ENCODE measurements at places on chromosomes 6 and 20. TPM values are rescaled to one million over a fixed set of nuclear protein-coding genes. Genes with fewer than 3 reads are reported as not detected.

Gene PAQR8
- total RNA-seq = 16.9 TPM

DNA sequence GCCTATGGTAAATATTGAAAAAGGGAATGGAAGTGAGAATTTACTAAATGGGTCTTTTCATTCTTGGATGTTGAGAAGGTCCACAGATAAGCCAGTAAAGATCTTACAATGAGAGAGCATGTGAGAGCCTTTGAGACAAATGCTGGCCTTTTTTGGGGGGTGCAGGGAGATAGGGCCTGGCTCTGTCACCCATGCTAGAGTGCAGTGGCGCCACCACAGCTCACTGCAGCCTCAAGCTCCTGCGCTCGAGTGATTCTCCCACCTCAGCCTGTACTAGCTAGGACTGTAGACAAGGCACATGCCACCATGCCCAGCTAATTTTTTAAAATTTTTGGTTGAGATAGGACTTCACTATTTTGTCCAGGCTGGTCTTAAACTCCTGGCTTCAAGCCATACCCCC lies 63.2 kb upstream of the TMEM181 start:
- peak; percentile 29 for DNase-seq
- H3K27ac ChIP-seq = no peak overlapping the region

DNA sequence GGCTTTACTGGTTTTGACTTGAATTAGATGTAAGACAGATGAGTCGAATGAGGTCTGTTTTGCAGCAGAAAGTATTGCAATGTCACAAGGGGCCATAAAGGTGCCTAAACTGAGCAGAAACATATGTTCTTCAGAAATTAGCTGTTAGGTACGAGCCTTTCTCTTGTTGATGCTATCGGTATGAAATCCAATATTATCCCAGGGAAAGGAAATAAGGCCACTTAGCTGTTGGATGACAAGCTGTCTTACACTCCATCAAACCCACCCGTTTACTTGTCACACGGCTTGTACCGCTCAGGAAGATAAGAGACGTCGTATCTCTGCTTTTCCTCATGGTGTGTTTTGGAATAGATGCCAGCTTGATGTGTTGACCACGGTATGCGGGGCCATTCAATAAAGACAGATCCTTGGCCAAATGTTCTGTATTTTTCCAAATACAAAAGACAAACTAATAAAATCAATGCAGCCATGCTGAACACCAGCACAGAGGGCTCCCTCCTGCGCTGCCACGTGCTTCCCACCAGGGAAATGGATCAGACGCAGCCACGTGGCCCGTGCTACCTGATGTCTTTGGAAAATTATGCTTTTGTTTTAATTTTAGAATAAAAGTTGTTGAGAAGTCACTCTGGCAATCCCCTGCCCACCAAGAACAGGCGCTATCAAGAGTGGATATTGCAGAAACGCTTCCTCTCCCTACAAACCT lies 255.9 kb upstream of the SULF2 start:
- no peaks in the 10 kb centered on the region for H3K36me3 ChIP-seq
- H3K27me3 ChIP-seq = no peaks in the 10 kb centered on the region
- H3K4me3 ChIP-seq = no peak overlapping the region
- DNase-seq = no peak
- no peaks in the 10 kb centered on the region for H3K4me1 ChIP-seq

- H3K27me3 ChIP-seq = no peaks in the 10 kb centered on the region
- no peaks in the 10 kb centered on the region for H3K36me3 ChIP-seq
- H3K4me3 ChIP-seq = no peak overlapping the region
- H3K4me1 ChIP-seq = no peaks in the 10 kb centered on the region
These were observed 13.8 kb downstream of the UCKL1 start for GRCh38 chr20:63942250-63942951.

GRCh38 chr6:13873288-13874190 lies 51.2 kb upstream of the RNF182 start:
- peak overlapping the region; percentile 41 for H3K4me3 ChIP-seq
- peaks cover 25% of the 10 kb centered on the region for H3K27me3 ChIP-seq
- peaks cover 7% of the 10 kb centered on the region for H3K4me1 ChIP-seq

- peak overlapping the region; percentile 52 for H3K4me3 ChIP-seq
- peaks cover 8% of the 10 kb centered on the region for H3K4me1 ChIP-seq
- H3K27me3 ChIP-seq = peaks cover 41% of the 10 kb centered on the region
- DNase-seq = peak; percentile 60
- no peaks in the 10 kb centered on the region for H3K36me3 ChIP-seq
These were observed 40.6 kb downstream of the HLA-DPB1 start for GRCh38 chr6:33116417-33116816.

DNA sequence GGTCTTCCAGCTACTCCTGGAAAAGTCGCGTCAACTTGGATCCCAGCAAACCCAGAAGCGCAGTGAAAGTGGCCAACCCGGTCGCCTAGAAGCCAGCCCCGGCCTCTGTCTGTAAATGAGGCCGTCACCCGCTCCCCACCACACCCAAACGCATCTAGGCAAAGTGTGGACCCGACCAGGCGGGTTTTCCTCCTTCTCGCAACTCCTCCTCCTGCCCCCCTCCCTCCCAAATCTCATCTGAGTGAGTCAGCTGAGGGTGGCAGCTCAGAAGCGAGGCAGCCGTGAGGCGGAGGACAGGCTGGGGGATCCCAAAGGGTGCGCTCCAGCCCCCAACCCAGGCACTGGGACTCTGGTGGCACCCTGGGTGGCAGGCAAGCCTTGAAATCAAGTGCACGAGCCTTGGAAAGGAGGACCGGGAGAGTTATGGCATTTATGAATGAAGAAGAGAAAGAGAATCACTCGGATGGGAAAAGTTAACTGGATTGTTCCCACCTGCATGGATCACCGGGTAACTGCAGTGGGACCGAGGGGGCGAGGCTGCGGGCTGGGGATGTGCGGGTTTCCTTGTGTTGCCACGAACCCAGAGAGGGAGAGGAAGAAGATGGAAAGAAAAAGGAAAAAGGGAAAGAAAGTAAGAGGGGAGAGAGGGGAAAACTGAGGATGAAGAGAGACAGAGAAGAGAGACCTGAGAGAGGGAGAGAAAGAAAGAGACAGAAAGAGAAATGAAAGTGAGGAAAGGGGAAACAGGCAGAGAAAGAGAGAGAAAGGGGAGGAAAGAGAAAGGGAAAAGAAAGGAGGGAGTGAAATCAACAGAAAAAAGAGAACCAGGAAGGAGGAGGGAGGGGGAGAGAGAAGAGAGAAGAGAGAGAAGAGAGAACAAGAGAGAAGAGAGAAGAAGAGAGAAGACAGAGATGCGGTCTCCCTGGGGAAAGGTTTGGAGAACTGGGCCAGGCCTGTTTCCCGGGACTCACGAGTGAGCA lies at the start of gene APCDD1L:
Gene APCDD1L (minus strand): TSS at position 167 of the 980 bp plus-strand sequence. CDS start 692 bp downstream, outside the sequence.
- H3K4me1 ChIP-seq = no peaks in the 10 kb centered on the region
- peaks cover 68% of the 10 kb centered on the region for H3K27me3 ChIP-seq
- H3K4me3 ChIP-seq = peak within 1 kb of the TSS; percentile 51

Gene PGM3
- 61.5 TPM for total RNA-seq

Gene ID1
- 133 TPM for total RNA-seq

All from neural progenitor cell (in vitro differentiated cells).